ENCODE measurements at places on chromosomes 1 and 21. TPM values are rescaled to one million over a fixed set of nuclear protein-coding genes. Genes with fewer than 3 reads are reported as not detected.

Gene NDUFS2
- 80.6 TPM for total RNA-seq

Gene CFHR1
- total RNA-seq = not detected

Gene SMCP
- total RNA-seq = not detected

Gene LAMC2
- not detected for total RNA-seq

Gene RIPPLY3
- total RNA-seq = not detected

Data from activated naive CD8-positive, alpha-beta T cell treated with anti-CD3 and anti-CD28 coated beads, Interleukin-2, amount 10 ng/mL, durations not matched to agents 7 days and 5 days (primary cell).